ENCODE measurements at places on chromosomes 7 and 10.
A peak's percentile ranks its signal among the peaks of the same experiment; 100 is the strongest.

DNA sequence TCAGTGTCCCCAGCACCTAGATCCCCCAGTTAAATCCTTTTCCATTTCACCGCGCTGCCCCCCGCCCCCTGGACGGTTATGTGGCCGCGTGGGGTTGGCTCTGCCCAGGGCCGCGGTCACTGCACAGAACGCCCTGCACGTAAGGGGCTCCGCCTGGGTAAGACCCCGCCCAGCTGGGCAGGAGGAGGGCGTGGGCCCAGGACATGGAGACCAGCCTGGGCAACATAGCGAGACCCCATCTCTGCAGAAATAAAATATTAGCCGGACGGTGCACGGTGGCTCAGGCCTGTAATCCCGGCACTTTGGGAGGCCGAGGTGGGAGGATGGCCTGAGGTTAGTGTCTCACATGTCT lies 650 bp upstream of the ZFAND2A start:
- DNase-seq: peak; percentile 44

GRCh38 chr7:116691664-116692063 lies 19.7 kb downstream of the MET start:
- DNase-seq: peak; percentile 55

- peak; percentile 55 for DNase-seq
Measured at GRCh38 chr7:108181073-108181985, 51.2 kb upstream of the LAMB4 start.

GRCh38 chr10:97323501-97323900 lies 4.4 kb downstream of the FRAT1 start:
- DNase-seq: no peak

DNA sequence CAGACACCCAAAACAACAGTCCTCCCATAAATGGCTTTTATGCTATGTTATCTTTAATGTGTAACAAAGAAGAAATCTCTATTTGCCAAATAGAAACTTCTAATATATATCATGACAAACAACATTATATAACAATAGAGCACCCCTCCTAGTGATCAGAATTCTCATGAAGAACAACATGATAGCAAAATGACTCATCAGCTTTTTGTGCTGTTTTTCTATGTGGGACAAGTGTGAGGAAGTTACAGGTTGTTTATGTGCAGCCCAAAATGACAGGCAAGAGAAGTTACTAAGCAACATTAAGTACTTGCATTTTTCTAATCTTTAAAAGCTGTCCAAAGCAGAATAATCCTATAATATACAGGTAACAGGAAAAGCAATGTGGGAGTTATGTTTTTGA lies 7.7 kb downstream of the DGKB start:
- DNase-seq: no peak

GRCh38 chr10:111698711-111699110 lies 484.9 kb downstream of the GPAM start:
- peak; percentile 60 for DNase-seq

DNA sequence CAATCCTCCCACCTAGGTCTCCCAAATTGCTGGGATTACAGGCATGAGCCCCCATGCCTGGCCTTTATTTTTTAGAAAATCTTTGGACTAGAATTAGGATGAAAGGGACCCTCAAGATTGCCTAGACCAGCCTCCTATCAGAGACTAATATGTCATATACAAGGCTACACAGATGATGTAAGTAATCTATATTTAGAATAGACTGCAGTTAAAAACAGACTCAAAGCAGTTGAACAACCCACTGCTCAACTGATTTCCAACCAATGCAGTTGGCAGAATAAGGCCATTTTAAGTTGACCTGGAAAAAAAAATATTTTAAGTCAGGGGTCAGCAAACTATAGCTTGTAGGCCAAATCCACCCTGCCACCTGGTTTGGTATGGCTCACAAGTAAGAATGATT lies 27.7 kb downstream of the PSPH start:
- DNase-seq: no peak

DNA sequence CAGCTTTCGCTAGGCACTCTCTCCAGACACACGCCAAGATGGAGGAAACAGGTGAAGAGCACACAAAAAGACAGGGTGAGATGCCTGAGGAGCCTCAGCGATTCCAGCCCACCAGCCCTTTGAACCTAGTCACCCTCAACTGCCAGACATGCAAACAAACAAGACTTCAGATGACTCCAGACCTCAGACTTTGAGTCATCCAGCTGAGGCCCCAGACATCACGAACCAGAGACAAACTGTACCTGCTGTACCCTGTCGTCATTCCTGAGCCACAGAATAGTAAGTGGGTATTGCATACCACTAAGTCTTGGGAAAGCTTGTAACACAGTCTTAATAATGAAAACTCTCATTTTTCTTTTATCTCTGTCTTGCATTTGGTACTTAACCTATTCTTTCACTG lies 126.6 kb upstream of the LSM8 start:
- DNase-seq: no peak

GRCh38 chr7:43166686-43167085 lies 54.2 kb downstream of the HECW1 start:
- no peak for DNase-seq

- peak; percentile 96 for DNase-seq
Measured at GRCh38 chr10:36725581-36726520, 399.5 kb upstream of the ANKRD30A start.

DNA sequence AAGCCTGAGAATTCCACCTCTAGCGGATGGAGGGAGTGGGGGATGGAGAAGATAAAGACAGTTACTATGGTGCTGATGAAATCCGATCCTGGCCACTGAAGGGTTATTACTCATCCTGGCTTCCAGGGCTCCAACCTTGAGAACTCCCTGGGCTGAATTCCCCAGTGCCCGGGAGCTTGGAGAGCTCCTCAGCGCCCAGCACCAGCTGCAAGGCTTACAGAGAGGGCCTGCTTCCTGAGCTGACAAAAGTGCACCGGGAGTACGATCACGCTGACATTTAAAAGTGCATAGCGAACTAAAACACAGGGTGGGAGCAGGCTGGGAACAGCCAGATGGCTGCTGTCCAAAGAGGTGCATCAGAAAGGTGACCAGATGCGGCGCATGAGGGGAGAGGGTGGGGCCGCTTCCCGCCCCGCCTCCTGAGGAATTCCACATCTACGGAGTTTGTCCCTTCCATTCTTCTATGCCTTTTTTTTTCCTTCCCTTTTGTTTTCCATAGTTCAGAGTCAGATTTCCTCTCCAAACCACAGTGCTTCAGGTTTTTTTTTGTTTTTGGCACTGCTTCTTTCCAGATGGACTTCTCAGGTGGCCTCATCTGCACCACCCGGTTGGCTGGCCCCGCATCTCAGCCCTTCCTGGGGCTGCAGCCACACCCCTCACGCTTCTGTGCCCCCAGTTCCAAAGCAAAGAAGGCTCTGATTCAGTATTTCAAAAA lies 62.4 kb upstream of the MKRN1 start:
- peak; percentile 98 for DNase-seq

GRCh38 chr7:151172273-151173141 lies 5.0 kb upstream of the GBX1 start:
- DNase-seq: peak; percentile 61

- peak; percentile 61 for DNase-seq
Measured at GRCh38 chr10:4195213-4195612, 410.2 kb upstream of the KLF6 start.

GRCh38 chr10:43115881-43116595 lies 22.2 kb upstream of the CSGALNACT2 start:
- DNase-seq: no peak

DNA sequence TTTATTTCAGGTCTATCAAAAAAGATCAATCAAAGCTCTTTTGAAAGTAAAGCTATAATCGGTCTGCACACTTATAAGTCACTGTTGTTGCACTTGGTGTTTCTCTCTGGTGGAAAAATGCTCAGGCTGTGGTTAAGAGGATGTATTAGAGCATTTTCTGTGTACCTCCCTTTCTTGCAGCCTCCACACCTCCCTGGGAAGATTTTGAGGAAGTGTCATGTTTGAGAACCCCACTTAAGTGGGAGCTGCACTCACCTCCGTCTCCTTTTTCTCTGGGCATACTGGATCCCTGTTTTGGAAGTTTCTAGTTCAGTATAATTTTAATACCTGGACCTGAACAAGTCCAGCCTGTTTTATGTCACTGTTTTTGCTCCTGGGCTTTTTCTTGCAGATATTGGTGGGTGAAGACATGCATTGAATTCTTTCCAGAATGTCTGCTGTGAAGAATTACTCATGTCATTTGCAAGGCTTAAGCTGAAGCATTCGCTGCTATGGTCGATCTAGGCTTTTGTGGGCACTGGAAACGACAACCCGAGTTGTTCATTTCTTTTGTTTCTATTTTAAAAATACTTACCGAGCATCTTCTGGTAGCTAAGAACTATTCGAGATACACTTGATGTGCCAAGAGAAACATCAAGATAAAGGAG lies 36.6 kb downstream of the TCF7L2 start:
- peak; percentile 67 for DNase-seq

- DNase-seq: no peak
Measured at GRCh38 chr7:41692251-41692650, 10.6 kb downstream of the INHBA start.

Measured in fibroblast of skin of right biceps (primary cell).